ENCODE measurements at places on chromosomes 13 and 19.

DNA sequence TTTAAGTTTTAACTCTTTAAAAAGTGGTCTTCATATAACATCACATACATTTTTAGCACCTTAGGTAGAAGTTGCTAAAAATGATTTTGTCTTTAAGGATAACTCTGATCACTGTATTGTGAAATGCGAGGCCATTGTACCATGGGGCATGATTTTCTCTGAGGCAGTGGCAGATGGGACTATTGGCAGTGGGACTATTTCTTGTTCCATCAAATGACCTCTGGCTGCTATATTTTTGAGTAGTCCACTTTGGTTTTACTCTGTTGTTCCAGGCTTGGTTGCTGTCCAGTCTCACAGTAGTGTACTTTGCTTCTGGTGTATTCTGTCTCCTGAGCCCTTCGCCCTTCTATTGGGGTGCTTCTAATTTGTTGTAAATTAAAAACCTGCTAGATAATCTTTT lies 156.5 kb downstream of the ATP8A2 start:
- DNase-seq, result no peak

GRCh38 chr19:40317338-40317737 lies 30.9 kb downstream of the C19orf47 start:
- no peak for DNase-seq

DNA sequence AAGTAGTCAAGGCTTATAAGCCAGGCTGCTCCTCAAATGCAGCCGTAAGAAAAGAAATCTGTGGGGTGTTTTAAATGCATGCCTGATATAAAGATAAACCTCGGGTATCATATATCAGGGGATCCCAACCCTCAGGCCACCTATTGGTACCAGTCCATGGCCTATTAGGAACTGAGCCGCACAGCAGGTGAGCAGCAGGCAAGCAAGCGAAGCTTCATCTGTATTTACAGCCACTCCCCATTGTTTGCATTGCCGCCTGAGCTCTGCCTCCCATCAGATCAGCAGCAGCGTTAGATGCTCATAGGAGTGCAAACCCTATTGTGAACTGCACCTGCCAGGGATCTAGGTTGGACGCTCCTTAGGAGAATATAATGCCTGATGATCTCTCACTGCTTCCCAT lies 233.5 kb upstream of the SERP2 start:
- no peak for DNase-seq

GRCh38 chr19:30563691-30564090 lies 191.5 kb downstream of the ZNF536 start:
- DNase-seq, result no peak

DNA sequence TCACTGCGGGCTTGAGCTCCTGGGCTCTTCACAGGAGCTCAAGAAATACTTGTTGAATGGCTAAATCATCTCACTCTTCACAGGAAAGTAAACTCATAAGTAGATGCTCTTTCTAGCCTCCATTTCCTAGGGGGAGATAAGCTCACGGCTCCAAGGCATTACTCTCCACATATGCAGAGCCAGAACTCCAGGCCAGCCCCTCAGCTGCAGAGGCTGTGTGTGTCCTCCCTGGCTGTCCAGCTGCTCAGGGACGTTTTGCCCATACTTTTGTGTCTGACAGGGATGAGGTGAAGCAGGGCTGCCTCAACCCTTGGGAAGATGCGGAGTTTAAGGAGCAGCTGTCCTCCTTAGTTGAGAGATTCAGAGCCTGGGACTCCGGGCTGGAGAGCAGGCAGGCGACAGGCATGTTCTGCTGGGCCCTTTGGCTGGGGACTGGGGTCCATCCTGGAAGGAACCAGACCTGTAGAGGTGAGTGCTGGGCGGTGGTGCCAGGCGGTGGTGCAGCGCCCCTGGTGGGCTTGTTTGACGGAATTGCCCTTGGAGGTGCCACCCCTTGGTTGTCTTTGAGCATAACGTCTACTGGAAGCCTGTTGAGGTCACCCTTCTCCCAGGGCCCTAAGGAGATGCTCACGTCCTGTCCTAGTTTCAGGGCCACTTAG lies 20.5 kb upstream of the SLC15A1 start:
- no peak for DNase-seq

DNA sequence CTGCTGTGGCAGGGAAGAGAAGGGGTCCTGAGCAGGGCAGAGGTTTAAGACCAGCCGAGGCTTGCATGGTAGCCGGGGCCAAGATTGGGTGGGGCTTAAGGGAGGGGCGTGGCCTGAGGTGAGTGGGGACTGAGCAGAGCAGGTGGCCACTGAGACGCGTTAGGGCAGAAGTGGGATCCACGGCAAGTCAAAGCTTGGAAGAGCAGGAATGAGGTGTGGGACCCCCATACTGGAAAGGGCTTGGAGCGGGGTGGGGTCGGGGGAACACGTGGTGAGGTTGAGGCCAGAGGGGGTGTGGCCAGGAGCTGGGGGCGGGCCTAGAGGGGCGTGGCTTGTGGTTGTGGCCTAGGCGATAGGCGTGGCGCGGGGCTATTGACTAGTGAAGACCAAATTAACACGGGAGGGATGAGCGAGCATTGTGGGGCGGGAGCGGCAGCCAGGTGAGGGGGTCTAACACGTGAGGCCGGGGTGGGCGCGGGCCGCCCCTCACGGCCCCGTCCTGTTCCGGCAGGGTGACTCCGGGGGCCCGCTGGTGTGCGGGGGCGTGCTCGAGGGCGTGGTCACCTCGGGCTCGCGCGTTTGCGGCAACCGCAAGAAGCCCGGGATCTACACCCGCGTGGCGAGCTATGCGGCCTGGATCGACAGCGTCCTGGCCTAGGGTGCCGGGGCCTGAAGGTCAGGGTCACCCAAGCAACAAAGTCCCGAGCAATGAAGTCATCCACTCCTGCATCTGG lies 3.3 kb downstream of the CFD start:
- peak; percentile 82 for DNase-seq

GRCh38 chr19:40827386-40828247 lies 22.6 kb downstream of the CYP2A6 start:
- DNase-seq, result no peak

DNA sequence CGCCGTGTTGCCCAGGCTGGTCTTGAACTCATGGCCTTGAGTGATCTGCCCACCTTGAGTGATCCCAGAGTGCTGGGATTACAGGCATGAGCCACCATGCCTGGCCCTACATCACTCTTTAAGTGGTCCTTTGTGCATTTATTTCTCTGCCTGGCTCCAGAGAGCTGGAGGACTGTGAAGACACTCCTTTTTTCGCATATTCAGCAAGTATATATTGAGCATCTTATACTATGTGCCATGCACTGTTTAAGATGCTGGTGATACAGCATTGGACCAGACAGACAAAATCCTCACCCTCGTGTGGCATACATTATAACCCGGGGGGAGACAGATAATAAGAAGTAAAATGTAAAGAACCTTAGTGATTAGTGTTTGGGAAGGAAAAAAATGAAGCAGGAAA lies 66.8 kb upstream of the NPAS1 start:
- no peak for DNase-seq

- DNase-seq, result no peak
Observed at GRCh38 chr19:37593996-37594303, 642 bp downstream of the ZNF571 start.

- DNase-seq, result no peak
Observed at GRCh38 chr19:31875591-31875990, 469.8 kb upstream of the ZNF507 start.

DNA sequence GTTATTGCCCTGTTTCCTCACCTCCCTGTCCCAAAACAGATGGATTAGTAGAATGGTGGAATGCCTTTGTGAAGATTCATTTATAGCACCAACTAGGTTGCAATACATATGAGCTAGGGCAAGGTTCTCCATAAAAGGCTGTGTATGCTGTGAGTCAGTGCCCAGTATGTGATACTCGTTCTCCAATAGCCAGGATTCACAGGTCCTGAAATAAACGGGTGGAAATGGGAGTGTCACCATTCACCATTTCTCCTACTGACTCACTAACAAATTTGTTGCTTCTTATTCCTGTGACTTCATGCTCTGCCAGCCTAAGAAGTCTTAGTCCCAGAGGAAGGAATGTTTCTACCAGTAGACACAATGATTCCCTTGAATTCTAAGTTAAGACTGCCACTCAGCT lies 1745.4 kb downstream of the SLITRK1 start:
- DNase-seq, result no peak

DNA sequence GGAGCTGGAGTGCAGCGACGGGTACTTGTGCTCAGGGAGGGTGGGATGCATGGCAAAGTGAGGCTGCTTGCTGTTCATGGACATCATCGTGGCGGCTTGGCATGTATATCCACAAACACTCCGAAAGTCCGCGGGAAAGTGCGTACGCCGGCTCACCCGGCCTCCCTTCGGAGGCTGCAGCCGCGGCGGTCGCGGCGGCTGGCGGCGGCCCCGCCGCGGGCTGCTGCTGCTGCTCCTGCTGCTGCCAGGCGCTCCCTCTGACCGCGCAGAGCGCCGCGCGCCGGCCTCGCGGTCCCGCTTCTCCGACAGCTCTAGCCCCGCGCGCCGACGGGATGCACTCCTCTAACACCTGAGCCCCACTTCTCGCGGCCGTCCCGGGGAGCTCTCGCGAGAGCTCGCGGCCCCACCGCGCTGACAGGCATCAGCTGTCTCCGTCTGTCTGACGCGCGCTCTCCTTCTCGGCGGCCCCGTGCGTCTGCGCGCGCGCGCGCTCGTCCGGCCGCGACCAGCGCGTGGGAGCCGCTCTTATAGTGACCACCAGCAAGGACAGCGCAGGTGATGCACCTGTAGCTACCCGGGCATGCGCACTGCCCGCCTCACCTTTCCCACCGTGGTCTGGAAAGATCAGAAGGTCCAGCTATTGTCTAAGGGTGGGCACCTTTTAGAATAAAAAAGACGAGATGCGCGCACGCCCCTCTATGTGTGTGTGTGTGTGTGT lies at the start of gene POU4F1:
Gene POU4F1 (minus strand): TSS at position 313 of the 718 bp plus-strand sequence. CDS start 226 bp downstream, at position 87.
- peak; percentile 76 for DNase-seq

GRCh38 chr13:100175078-100175802 lies 86.3 kb downstream of the PCCA start:
- no peak for DNase-seq

GRCh38 chr19:3852614-3853254 lies 16.1 kb downstream of the ZFR2 start:
- DNase-seq, result peak; percentile 22

DNA sequence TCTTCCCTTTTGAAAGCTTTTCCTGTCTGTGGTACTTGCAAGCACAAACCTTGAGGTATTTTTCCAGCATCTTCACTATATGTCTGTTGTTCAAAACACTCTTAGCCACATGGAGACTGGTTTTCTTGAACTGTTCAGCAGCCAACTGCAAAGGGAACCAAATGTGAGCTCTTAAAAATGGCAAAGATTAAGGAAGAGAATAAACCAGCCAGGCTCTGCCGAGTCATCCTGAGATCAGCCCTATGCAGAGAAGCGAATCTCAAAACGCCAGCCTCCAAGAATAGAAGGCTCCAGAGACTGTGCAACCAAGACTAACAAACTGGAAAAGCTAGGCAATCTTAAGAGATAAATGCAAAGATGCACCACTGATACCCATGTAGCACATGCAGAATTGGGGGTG lies 20.7 kb downstream of the AKAP8 start:
- DNase-seq, result no peak

- peak; percentile 97 for DNase-seq
Observed at GRCh38 chr19:50025022-50025793, at the start of gene VRK3. VRK3 (minus strand) TSS chr19:50025372; CDS start chr19:50016162, 9,210 bp downstream.

GRCh38 chr19:50242581-50242980 lies 39.2 kb downstream of the MYH14 start:
- DNase-seq, result no peak

DNA sequence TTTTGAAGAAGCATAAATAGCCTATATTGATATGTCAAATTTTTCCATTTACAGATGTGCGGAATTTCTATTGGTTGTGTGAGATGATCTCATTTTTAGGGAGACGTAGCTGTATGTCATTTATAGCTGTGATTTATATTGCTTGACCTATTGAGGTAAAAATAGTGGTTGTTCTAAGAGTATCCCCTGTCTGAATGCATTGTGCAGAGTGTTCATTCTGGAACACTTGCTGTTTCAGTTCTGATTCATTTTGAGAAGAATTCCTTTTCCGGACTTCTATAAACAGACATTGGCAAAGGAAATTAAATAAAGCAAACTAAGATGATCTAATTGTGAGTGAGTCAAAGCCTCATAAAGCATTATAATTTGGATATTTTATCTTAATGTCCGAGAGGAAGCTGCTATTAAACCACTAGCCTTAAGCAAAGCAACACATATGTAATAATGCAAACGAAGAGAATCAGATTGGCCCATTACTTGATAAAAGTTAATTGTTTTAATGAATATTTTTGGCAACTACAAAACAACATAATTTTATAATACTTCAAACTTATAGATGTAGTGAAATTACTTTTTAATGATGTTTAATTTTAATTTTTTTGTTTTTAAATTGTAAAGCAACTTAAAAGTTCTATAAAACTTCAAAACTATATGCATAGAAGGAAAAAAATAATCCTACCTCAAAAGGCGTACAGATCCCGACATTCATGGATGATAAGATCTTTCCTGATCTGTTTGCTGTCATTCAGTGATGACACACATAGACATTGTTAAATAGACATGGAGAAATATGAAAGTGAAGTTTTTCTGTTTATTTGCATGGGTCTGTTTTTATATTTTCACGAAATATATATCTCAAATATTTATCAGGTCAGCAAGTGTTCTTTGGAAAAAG lies 942.6 kb upstream of the SLC10A2 start:
- DNase-seq, result no peak

DNA sequence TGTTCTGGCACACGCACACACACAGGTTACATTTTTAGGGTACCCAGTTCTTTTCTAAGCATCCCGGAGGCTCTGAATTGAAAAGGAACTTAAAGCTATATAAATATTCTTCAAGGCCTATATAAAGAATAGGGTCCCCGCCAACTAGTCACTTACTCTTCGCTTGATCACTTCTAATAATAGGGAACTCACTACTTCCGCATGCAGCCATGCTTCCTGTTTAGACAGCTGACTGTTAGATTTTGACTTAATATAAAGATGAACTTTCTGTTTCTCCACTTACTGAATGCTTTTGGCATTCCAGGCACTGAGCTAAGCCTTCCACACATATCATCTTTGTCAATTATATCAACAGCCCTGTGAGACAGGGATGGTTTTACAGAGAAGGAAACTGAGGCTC lies 259.6 kb downstream of the TSHZ3 start:
- DNase-seq, result no peak

- no peak for DNase-seq
Observed at GRCh38 chr13:111861766-111862366, 205.1 kb upstream of the SOX1 start.

GRCh38 chr19:46524308-46524707 lies 28.6 kb upstream of the PNMA8B start:
- DNase-seq, result no peak
